ENCODE measurements at places on chromosomes 11 and 22.

GRCh38 chr22:27576815-27577573, 224.6 kb downstream of the MN1 start:
- DNase-seq = no peak

GRCh38 chr22:27207266-27207665, 549.9 kb downstream of the MIAT start:
- no peak for DNase-seq

GRCh38 chr11:14854057-14854456, 38.0 kb downstream of the CYP2R1 start:
- no peak for DNase-seq

DNA sequence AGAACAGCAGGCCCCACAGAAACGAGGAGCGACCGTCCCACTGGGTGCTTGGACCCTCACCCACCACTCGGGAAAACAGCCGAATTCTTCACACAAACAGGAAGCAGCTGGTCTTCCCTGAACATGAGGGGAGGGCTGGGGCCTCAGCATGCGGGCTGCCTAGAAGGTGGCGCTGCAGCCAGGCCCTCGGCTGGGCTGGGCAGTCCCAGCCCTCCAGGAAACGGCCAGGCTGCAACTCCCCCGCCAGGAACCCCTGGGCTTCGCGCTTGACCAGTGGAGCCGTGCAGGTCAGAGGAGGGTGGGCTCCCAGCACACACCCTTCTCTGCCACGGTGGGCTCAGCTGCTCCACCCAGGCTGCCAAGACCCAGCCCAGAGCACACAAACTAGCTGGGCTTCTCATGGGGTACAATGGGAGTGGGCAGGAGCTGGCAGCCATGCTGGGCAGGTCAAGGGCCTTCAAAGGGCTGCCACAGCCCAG, 29.6 kb downstream of the IGF2 start:
- no peak for DNase-seq

DNA sequence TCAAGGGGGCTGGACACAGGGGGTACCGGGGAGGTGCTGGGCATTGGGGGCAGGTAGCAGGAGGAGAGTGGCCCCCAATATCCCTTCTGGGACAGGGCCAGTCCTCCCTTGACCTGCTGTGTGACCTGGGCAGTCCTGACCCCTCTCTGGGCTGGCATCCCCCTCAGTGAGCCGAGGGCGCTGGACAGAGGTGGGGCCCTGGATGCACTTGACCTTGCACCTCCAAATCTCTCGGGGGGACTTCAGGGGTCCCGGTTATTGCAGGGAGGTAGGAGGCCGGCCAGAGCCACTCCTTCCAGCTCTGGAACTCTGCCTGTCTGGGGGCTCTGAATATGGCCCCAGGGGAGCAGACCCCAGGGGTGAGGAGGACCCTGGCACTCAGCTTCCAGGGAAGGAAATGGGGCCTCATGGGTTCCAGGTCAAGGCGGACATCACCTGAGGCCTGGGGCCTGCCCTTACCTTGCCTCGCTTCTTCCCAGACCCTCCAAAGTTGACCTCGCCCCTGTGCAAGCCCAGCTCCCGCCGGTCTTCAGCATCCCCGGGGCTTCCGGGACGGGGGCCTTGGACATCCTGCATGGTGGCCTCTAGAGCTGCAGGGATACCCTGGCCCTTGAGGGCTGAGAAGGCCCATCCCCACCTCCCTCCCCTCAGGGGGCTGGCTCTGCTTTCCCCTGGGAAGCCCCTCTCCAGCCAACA, 21.7 kb downstream of the TRPM5 start:
- DNase-seq = no peak

DNA sequence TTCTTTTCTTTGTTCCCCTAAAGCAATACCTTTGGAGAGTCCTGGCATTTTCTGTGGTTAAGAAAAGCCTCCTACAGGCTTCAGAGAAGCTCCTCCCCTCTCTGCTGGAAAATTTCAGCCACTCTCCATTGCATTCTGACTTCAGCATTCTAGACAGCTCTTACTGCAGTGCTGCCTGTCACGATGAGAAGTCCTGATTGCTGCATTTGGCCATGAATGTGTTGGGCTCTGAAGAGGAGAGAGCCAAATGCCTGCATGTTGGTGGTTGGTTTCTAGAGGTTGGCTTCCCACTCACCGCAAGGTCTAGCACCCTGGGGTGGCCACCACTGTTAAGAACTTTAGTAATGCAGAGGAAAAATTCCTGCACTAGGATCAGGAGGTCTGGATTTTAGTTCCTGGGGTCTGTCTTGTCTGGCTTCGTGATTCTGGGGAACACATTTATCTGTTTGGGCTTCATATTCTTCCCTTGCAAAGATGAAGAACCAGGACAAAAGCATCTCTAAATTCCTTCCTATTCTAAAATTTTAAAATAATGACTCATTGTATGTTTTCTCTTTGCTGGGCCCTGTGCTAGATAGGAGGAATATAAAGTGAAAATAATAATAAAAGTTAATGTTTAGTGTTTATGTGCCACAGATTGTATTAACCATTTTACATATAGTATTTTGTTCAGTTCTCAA, 38.1 kb downstream of the COA4 start:
- no peak for DNase-seq
